ENCODE measurements at places on chromosomes 16 and 17.

GRCh38 chr16:15811481-15812400 is 45.1 kb downstream of the MYH11 start:
- no peak for DNase-seq

DNA sequence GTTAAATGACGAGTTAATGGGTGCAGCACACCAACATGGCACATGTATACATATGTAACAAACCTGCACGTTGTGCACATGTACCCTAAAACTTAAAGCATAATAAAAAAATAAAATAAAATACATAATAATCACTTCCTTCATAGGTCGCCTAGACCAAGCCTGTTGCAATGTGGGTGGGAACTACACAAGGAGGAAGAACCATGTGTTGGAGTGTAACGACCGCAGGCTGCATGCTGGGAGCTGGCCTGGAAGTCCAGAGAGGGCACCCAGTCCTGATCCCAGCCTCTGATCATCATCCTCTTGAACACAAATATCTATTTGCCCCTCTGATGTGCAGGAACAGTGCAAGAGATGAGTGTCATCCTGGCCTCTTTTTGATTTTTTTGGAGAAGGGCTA is 224.7 kb upstream of the ASIC2 start:
- no peak for DNase-seq

GRCh38 chr17:42632949-42633444 is 23.5 kb downstream of the TUBG1 start:
- no peak for DNase-seq

DNA sequence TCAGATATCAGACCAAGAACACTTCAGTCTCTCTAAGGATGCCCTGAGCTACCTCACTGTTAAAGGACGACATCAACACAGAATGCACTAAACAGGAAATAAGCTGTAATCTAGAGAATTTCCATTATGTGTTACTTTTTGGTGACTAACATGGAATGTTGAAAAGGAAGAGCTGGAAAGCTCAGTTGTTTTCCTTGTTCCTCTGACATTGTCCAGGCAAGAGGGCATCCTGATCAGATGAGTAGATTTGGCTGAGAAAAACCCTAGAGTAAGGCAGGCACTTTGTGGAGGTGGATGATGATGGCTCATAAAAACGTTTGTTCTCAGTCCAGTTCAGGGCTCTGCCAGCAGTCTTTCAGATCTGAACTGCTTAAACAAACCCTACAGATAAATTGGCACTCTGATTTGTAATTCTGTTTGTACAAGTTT is 34.0 kb downstream of the DGKE start:
- DNase-seq = no peak

DNA sequence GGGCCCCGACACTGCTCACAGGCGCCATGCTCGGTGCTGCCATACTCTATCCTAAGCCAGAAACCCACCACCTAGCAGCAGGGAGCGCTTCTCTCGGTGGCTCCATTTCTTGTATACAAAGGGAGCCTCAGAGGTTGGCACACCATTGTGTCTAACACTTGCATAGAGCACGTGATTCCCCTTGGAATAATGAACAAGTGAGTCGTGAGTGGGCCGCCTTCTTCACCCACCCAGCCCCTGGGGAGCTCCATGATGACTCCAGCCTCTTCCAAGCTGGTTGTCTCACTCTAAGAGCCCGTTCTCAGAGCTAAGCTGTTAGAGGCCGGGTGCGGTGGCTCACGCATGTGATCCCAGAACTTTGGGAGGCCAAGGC is 82.3 kb upstream of the ZNF469 start:
- no peak for DNase-seq

DNA sequence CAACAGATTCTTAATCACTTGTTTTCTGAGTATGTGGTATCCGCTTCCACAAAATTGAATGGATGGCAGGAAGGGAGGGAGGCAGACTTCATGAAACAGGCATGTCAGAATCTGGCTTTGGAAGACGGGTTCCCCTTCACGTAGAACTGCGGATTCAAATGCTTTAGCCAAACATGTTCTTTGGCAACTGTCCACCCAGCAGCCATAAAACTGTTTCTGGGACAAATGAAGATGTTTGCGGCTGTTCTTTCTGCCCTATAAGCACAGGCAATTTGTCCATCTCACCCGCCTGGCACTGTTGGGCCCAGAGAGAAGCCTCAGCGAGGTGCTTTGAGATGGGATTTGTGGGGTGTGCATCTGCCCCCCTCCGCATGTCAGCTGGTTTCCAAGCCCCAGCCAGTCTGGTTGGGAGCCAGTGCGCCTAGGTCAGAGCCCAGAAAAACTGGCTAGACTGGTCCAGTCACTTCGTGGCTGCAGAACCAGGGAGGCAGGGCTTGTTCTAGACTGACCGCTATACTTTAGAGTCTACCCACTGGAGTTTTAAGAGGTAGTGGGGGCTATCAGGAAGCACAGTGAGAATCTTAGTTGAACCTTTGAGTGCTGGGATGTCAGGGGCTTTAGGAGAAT is 6.3 kb downstream of the CRHR1 start:
- no peak for DNase-seq

- peak; percentile 81 for DNase-seq
These were observed 18.9 kb downstream of the COG1 start for GRCh38 chr17:73211745-73212144.

Measured in CD4-positive, alpha-beta T cell treated with Interleukin-4 for 4 hours (primary cell).